ENCODE measurements at places on chromosomes 12 and 14. TPM values are rescaled to one million over a fixed set of nuclear protein-coding genes. Genes with fewer than 3 reads are reported as not detected.

ACSM4 gene
- not detected for total RNA-seq

ACOT2 gene
- 10.9 TPM for total RNA-seq

GPX2 gene
- not detected for total RNA-seq

MFAP5 gene
- not detected for total RNA-seq

LRFN5 gene
- not detected for total RNA-seq

P2RX7 gene
- 9.7 TPM for total RNA-seq

MYF5 gene
- total RNA-seq: not detected

IL31 gene
- total RNA-seq: not detected

FBXO21 gene
- total RNA-seq: 26.3 TPM

KRT6C gene
- total RNA-seq: not detected

POTEM gene
- not detected for total RNA-seq

SLC5A8 gene
- not detected for total RNA-seq

GRIP1 gene
- 0.29 TPM for total RNA-seq

MTA1 gene
- total RNA-seq: 109 TPM

IQSEC3 gene
- 2.6 TPM for total RNA-seq

TSPAN8 gene
- total RNA-seq: not detected

DDX24 gene
- total RNA-seq: 172 TPM

SLC16A7 gene
- total RNA-seq: 38.8 TPM

LRRIQ1 gene
- total RNA-seq: not detected

GLIPR1L1 gene
- total RNA-seq: not detected

AKAP3 gene
- 2.6 TPM for total RNA-seq

GALNT8 gene
- total RNA-seq: 0.76 TPM

AQP2 gene
- not detected for total RNA-seq

Measured in activated CD8-positive, alpha-beta T cell treated with anti-CD3 and anti-CD28 coated beads, Interleukin-2, amount 10 ng/mL, durations not matched to agents 7 days and 5 days (primary cell).